ENCODE measurements at places on chromosomes 16 and 17.
A peak's percentile ranks its signal among the peaks of the same experiment; 100 is the strongest.

GRCh38 chr17:36463916-36464764 lies 22.3 kb upstream of the ZNHIT3 start:
- DNase-seq: no peak

GRCh38 chr17:58039975-58040374 lies 32.9 kb upstream of the SRSF1 start:
- no peak for DNase-seq

- no peak for DNase-seq
Observed at GRCh38 chr16:54062361-54063278, 224.0 kb downstream of the IRX3 start.

DNA sequence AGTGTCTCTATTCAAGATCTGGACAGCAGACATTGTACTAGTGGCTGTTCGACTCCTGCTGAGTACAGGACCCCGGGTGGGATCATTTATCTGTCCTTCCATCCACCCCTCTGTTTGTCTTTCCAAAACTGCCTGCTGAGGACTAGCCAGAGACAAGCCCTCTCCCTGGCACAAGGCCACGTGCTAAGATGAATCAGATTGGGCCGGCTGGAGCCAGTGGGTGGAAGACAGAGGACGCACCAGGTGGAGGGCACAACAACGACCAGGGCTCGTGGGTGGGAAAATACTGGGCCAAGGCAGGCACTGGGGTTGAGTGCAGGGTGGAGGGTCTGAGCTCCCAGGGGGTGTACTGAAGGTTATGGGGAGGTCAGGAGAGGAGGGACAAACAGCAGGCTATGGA lies 1.4 kb upstream of the CA7 start:
- no peak for DNase-seq

- DNase-seq: no peak
Observed at GRCh38 chr16:31277659-31278260, 18.0 kb downstream of the ITGAM start.

DNA sequence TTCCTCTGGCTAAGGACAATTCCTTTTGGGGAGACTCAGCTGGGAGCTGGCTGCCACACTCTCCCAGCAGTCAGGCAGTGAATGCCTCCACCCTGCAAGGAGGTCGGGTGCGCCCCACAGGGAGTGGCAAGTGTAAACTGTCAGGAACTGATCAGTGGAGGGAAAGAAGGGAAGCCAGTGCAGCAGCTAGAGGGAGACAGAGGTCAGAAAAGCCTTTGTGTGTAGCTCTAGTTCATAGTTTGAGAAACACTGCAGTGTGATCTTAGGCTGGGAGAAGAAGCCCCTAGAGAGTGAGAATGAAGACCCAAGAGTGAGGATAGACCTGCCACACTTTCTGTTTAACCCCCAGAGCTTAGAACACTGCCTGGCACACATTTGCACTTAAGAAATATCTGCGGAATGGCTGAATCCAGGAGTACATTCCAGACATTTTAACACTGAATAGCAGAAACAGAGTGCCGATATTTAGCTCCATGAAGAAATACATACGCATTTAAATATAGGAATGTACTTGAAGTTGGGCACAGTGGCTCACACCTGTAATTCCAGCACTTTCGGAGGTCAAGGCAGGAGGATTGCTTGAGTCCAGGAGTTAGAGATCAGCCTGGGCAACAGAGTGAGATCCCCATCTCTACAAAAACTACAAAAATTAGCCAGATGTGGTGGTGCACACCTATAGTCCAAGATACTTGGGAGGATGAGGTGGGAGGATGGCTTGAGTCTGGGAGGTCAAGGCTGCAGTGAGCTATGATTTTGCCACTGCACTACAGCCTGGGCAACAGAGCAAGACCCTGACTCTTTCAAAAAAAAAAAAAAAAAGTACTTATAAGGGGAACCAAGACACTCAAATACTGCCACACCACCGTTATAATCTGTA lies 11.1 kb upstream of the SLC5A11 start:
- DNase-seq: peak; percentile 37

- DNase-seq: no peak
Observed at GRCh38 chr16:89921131-89921701, 1.9 kb upstream of the TUBB3 start.

DNA sequence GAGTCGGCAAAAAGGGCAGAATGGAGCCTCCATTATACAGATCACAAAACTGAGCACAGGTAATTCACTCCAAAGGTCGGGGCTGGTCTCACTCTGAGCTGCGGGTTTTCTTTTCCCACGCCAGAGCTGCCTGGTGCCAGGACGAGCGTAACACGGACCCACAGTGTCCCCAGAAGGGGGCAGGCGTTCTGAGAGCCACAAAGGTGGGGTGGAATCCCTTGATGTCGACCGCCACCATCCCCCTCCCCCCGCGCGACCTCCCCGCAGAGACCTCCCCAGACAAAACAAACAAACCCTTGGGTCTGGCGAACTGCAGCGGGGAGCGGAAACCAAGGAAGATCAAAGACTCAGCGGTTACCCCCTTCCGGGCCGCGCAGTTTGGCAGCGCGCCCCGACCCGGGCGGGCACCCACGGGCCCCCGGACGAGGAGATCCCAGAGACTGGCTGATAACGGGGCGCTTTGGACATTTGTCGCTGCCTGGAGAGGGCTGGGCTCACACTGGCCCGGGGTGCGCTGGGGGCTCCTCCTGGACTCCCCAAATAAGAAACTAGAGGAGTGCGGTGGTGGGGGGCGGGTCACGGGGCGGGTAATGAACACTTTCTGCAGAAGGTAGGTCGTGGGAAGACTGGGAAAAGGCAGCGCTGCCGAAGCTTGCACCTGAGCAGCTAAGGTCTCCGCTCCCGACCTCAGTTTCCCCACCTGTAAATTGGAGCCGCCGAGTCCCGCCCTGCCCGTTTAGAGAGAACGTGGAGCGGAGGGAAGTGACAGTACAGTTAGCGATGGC lies 664 bp upstream of the NKD1 start:
- DNase-seq: no peak

- no peak for DNase-seq
Observed at GRCh38 chr17:78958641-78959127, 21.0 kb downstream of the LGALS3BP start.

- no peak for DNase-seq
Observed at GRCh38 chr16:27495191-27495590, 54.5 kb downstream of the GTF3C1 start.

DNA sequence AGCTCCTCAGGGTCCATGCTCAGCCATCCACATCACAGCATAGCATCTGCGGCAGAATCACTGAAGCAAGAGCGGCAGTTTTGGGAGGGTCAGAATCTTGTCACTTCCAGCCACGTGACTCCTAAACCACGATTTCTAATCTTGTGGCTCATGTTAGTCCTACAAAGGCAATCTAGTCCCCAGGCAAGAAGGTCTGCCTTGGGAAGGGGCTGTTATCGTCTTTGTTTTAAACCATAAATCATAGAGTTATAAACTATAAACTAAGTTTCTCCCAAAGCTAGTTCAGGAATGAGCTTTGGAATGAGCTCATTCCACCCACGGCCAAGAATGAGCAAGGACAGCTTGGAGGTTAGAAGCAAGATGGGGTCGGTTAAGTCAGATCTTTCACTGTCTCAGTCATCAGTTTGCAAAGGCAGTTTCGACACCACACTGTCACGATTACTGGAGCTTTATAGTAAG lies 20.8 kb upstream of the DNAH17 start:
- DNase-seq: no peak

DNA sequence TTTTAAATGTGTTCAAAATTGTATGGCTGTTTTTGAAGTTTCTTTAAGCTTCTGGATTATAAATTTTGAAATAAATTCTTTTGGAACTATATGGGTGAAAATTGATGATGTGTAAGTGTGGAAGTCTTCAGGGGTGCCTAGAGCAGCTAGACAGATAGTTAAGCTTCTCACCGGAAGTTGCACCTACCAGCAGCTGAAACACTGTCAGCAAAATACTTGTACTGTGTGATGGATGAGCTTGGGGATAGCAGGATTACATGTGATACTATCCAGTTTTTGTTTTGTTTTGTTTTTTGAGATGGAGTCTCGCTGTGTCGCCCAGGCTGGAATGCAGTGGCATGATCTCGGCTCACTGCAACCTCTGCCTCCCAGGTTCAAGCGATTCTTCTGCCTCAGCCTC lies 19.7 kb downstream of the RBL2 start:
- DNase-seq: no peak

DNA sequence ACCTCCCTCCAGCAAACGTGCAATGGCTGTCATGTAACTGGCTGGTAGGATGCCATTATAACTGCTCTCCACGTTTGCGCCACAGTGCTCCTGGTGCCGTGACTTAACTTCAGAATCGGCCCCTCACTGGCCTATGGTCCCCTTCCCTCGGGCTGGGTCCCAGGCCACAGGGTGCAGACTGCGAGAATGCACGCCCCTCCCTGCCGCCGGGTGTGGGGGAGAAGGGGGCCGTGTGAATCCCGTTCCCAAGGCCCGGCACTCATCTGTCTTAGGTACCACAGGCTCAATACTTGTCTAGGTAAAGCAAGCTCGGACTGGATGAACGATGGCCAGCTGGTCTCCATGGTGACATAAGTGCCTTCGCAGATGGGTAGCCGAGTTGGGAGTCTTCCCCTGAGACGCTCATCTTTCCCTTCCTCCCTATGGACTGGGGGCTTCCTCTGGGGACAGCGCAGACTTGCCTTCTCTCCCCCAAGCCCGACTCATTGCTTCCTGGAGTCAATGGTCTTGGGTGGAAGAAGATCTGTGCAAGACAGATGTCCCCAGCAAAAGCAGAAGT lies 37.8 kb downstream of the TIMM22 start:
- DNase-seq: no peak

- no peak for DNase-seq
Observed at GRCh38 chr16:74034862-74035261, 261.8 kb upstream of the PSMD7 start.

GRCh38 chr16:15487336-15488284 lies 53.2 kb downstream of the BMERB1 start:
- no peak for DNase-seq

DNA sequence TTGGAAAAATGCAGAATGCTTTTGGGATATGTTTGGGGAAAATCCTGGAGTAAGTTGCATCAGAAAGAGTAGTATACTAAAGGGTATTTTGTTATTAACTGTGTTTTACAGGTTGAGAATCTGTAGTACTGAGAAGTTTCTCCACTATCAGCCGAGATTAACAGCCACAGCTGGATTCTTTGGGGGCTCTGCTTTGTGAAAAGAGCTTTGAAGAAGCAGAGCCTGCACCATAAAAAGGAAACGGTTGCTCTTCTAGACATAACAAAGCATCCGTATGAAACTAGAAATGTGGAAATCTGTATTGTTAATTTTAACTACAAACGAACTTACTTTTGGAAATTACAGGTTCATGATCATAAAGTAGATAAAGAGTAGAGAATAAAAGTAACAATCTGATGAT lies 5.3 kb downstream of the NLK start:
- no peak for DNase-seq

GRCh38 chr16:67109407-67110135 lies at the start of gene PHAF1:
TSS of gene PHAF1 (plus strand) at chr16:67109941. CDS start at chr16:67110176, 235 bp downstream.
- peak; percentile 85 for DNase-seq

GRCh38 chr16:2374644-2375043 lies 34.1 kb upstream of the ABCA3 start:
- no peak for DNase-seq

- no peak for DNase-seq
Observed at GRCh38 chr17:74854792-74855191, 4.9 kb downstream of the GRIN2C start.

DNA sequence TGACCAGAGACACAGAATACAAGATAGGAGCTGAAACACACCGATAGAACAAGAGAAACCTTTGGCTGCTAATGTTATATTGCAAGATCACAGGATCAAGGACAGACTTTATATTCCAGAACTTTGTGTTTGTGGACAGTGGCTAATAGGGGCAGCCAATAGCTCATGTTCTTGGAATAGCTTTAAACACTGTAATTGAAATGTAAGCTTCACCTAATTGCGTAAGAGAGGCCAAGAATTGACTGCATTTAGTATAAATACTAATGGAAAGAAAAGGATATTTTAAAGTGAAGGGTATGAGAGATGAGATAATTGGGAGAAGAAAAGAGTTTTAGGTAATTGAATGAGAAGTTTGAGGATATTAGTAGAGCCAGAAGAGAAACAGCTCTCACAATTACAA lies 758.8 kb downstream of the CDH11 start:
- DNase-seq: no peak

DNA sequence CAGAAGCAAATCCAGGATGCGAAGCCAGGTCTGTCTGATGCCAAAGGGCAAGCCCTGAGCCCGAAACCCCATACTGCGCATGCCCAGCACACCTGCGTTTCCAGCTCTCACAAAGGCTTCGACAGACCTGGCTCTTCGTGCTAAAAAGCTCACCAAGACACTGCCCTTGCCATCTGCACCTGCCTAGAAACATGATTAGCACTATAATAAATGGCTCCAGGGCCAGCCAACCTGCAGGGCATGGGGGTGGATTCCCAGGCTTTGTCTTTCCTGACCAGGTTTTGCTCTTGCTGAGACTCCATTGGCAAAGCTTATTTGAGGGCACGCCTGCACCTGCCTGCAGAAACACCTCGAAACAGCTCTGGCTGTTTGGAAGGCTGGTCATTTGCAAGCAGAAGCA lies 14.4 kb upstream of the PLD6 start:
- DNase-seq: no peak

- DNase-seq: no peak
Observed at GRCh38 chr16:87835882-87836331, 33.4 kb downstream of the SLC7A5 start.

GRCh38 chr17:8225813-8226535 lies 15.6 kb upstream of the AURKB start:
- peak; percentile 66 for DNase-seq

DNA sequence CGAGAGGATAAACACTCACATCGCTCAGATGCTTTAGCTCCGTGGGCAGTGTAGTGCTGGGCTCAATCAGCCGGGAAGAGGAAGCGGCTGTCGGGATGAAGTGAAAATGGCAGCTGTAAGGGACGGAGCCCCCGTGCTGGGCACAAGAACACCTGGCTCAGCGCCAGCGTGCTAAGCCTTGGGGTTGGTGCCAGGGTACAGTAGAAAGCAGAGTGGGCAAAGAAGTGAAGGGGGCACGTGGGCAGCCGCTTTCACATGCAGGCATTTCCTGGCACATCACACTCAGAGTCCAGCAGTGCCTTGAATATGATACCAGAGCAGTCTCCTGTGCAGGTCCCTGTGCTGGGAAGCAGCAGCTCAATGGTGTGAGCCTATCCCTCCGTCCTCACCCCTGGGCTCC lies 51.1 kb upstream of the FOXF1 start:
- DNase-seq: no peak

- DNase-seq: no peak
Observed at GRCh38 chr16:19119564-19119963, 5.8 kb downstream of the ITPRIPL2 start.

GRCh38 chr17:59441464-59442096 lies 110.1 kb downstream of the YPEL2 start:
- no peak for DNase-seq

- no peak for DNase-seq
Observed at GRCh38 chr16:50298075-50298460, 31.7 kb downstream of the ADCY7 start.

- DNase-seq: no peak
Observed at GRCh38 chr17:49932138-49932723, 36.8 kb upstream of the DLX4 start.

DNA sequence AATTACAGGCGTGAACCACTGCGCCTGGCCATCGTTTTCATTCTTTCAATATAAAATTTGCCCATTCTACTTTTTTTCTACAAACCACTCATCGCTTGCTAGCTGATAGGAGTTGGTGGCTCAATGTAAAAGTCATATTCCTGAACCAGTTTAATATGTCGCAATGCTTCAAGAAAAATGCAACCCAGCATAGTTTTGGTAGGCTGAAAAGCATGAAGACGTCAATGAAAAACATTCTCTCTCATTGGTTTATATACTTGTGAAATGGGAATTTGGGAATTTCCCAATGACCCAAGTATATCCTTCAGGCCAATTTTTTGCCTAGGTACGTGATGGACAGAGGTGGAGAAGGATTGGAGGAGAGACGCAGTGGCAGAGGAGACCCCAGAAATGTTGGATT lies 26.9 kb downstream of the USP43 start:
- DNase-seq: no peak
